Smooth muscle cell of trachea (primary cell): ENCODE measurements at places on chromosomes 3 and 15. TPM values are rescaled to one million over a fixed set of nuclear protein-coding genes. Genes with fewer than 3 reads are reported as not detected.

The PCOLCE2 gene
- 98.7 and 137 TPM in 2 replicates for total RNA-seq

The ZNF774 gene
- total RNA-seq = 1.5 and 1.9 TPM in 2 replicates

The TUBGCP4 gene
- total RNA-seq = 10.9 and 14.7 TPM in 2 replicates

The PEX5L gene
- total RNA-seq = 2.8 and 4.2 TPM in 2 replicates

The STAC gene
- total RNA-seq = 2.5 and 3.6 TPM in 2 replicates

The P2RY1 gene
- 4.0 and 4.1 TPM in 2 replicates for total RNA-seq
